ENCODE measurements at places on chromosomes 2 and 18.

GRCh38 chr18:34801774-34802173, 91.7 kb downstream of the DTNA start:
- no peak for DNase-seq

DNA sequence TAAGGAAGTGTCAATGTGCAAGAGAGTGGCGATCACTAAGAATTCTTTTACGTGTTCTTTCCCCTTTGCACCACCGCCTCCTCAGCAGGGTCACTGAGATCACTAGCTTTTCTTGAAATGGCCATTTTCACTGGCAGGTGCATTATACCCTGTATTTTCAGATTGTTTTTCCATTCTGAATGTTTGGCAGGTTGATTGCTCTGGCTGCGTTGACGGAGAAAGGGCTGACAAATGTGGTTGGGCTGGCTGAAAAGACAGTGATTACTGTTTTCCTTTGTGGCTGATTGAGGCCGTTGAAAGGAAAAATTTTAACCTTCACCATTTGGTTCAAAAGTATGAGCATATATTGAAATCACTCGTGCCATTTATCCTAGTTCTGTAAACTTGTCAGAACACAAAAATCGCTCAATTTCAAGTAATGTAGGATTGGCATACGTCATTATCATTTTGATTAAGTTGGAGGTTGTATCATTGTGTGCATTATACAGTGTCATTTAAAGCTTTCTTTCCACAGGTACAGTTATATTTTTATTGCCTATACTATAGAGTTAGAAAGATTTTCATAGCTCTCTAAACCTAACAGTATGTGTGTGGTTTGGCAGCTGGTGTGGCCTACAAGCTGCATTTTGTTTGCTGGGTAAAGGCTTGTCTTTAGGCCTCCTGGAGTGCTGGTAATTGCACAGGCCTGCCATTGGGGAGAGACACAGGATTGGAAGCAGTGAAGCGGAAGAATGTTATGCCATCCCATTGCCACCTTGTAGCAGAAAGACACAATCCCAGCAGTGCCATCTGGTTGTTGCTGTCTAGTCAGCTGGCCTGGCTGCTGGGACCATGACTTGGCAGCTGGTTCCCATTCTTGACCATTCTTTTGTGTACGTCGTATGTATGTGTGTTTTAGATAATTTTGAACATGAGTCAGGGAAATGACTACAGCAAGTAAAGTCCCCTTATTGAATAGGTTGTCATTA, 36.7 kb downstream of the DYNC1I2 start:
- no peak for DNase-seq

- DNase-seq = no peak
Measured at GRCh38 chr2:88959480-88960204, 268.2 kb downstream of the RPIA start.

GRCh38 chr18:62017618-62018017, 124.8 kb upstream of the RNF152 start:
- no peak for DNase-seq

GRCh38 chr2:49553658-49554057, 399.3 kb upstream of the FSHR start:
- DNase-seq = no peak

DNA sequence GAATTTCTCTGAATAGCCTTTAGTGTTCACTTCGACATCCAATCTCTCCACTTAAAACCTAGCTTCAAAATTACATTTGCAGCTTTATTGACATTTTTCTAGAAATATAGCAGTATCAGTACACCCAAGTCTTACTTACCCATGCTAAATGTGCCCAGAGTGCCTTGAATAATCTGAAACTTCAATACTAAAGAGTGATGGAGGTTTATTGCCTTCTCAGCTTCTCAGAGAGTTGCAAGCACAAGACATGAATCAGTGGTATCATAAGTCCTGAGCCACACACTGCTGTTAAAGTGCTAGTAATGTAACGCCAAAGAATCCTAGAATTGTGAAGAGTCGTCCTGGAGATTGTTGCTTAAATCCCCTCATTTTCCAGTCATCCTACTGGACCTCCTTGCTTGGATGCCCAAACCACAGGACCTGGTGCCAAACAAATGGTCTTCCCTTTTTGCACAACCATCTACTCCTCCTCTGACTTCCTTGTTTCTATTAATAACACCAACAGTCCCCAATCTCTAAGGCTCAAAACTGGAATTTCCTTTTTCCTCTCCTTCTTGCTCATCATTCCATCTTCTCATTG, 83.2 kb upstream of the SPATS2L start:
- no peak for DNase-seq

All from stimulated activated CD8-positive, alpha-beta memory T cell treated with anti-CD3 and anti-CD28 coated beads, Interleukin-7, amount 100 ng/mL, for 1 hour (primary cell).